ENCODE measurements at places on chromosomes 5 and 9.

- no peak for DNase-seq
These were observed 557.9 kb upstream of the GRAMD2B start for GRCh38 chr5:125865166-125865815.

DNA sequence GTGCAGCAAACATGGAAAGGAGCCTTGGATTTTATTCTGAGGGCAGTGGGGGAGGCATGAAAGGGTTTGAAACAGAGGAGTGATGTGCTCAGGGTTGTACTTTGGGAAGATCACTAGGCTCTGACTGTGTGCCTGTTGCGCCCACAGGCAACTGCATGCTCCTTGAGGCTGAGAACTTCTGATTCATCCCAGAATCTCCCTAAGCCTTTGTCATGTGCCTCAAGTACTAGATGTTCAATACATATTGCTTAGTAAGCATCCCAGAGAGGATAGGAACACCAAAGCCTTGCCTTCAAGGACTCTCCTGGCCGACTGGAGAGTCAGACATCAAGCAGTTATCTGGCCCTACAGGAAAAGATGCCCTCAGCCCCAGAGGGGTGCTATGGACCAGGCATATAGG, 54.1 kb downstream of the ARHGEF37 start:
- no peak for DNase-seq

DNA sequence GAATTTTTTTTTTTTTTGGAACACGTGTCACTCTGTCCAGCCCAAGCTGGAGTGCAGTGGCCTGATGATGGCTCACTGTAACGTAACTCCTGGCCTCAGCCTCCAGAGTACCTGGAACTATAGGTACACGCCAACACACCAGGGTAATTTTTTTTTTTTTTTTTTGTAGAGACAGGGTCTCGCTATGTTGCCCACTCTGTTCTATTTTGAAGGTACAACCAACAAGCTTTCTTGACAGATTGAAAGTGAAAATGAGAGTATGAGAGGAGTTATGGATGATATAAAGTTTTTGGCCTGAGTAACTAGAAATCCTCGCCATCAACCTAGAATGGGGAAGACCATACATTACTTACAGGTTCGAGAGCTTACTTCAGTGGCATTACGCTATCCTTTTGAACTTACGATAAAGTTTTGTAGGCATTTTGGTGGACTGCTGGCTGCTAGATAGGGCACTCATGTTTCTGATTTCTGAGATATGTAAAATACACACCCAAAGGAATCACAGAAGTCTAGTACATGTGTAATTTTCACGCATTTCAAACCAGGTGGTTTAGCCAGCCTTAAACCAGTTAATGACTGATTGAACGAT, 806 bp upstream of the CDC42SE2 start:
- DNase-seq, result no peak

- DNase-seq, result no peak
These were observed 15.1 kb upstream of the NCS1 start for GRCh38 chr9:130157079-130157478.

- DNase-seq, result no peak
These were observed 58.0 kb downstream of the DOCK2 start for GRCh38 chr5:169695025-169695625.

DNA sequence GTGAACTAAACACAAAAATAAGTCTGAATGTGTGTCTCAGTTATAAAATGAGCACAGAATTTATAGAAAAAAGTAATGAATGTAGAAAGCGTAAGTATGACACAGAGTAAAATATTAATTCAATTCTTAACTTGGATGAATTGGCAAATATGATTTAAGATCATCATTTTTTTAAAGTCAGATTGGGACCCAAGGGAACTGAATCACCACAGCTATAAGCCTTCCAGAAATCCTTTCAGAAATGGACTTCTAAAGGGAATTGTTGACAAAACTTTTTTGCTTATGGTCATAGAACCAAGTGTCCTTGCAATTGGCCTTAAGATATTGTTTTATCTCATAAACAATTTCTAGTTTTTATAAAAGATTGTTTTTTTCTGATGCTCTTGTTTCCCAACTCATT, 495.1 kb upstream of the DAB2 start:
- no peak for DNase-seq

DNA sequence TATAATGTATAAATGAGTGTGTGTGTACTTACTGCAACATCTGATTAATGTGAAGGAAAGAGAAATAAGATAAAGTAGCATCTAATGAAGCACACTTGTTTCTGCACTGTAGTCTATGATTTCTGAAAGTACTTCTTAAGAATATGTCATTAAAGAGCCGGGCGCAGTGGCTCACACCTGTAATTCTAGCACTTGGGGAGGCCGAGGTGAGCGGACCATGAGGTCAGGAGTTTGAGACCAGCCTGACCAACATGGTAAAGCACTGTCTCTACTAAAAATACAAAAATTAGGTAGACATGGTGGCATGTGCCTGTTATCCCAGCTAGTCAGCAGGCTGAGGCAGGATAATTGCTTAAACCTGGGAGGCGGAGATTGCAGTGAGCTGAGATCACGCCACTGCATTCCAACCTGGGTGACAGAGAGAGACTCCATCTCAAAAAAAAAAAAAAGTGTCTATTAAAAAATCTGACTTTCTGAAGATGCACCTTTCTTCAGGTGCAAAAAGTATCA, 556.9 kb downstream of the PTPRD start:
- no peak for DNase-seq

GRCh38 chr5:68215898-68216244, 315 bp downstream of the PIK3R1 start:
- DNase-seq, result no peak

GRCh38 chr9:79662537-79662956, 90.8 kb downstream of the TLE4 start:
- no peak for DNase-seq

DNA sequence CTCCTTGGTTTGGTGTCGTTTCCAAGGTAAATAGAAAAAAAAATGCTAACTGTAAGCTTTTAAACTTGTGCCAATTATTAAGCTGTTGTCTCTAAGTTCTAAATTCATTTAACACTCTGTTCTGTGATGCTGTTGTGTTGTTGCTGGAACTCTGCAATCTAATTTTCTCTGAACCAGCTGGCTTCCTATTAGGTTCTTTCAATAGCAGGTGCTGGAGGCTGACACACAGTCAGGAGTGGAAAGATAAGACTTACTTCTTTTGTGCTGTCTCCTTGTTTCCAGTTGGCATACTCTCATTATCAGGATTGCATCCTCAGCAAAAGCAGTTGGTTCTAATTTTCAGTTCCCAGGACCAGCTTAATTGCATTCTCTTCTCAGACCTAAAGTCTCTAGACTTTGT, 1252.6 kb upstream of the NUDT12 start:
- no peak for DNase-seq

GRCh38 chr5:177231479-177232250, 71.9 kb downstream of the RAB24 start:
- DNase-seq, result no peak
